ENCODE measurements at places on chromosomes 7 and 10. TPM values are rescaled to one million over a fixed set of nuclear protein-coding genes. Genes with fewer than 3 reads are reported as not detected.

- DNase-seq = no peak
Measured at GRCh38 chr7:11935905-11936304, 103.9 kb upstream of the THSD7A start.

The TUBAL3 gene
- not detected for total RNA-seq

DNA sequence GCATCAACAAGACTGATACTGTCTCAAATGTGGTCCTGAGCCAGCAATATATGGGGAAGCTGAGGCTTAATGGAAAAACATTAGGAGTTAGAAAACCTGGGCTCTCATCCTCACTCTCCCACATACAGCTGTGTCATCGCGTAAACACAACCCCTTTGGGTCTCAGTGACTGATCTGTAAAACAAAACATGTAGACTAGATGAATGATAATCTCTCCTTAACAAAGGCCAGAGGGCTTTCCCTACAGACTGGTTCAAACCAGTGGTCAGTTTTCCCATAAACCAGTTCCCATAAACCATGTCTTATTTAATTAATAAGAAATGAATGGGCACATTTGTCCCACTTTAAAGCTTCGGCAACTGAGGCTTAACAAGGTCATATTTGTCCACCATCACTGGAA is 48.1 kb downstream of the OSBPL3 start:
- no peak for DNase-seq

GRCh38 chr10:46255801-46256747 is 30.7 kb upstream of the ANTXRL start:
- no peak for DNase-seq

- no peak for DNase-seq
Measured at GRCh38 chr10:77710081-77710551, 72.5 kb upstream of the KCNMA1 start.

- DNase-seq = no peak
Measured at GRCh38 chr10:101609481-101609880, 21.4 kb downstream of the DPCD start.
